ENCODE measurements at places on chromosomes 6 and 20.
A peak's percentile ranks its signal among the peaks of the same experiment; 100 is the strongest.

- DNase-seq: no peak
Observed at GRCh38 chr6:162917506-162917905, 189.7 kb downstream of the PACRG start.

- no peak for DNase-seq
Observed at GRCh38 chr6:82268301-82268846, 20.8 kb upstream of the IBTK start.

DNA sequence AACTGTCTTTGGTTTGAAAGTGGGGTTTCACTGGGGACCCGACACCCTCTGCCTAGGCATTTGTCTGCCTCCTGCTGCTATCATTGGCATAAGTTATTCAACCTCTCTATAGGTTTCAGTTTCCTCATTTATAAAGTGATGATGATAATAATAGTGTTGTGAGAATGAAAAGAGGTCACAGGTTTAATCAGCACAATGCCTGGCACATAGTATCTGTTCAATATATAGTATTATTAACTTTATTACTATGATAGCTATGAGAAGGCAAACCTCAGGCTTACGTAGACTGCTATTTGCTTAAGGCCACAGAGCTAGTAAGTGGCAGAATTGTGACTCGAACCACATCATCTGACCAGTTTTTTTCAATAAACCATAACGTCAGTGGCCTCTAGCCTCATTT is 256.8 kb downstream of the CDKAL1 start:
- DNase-seq: peak; percentile 9

GRCh38 chr6:8539453-8539852 is 104.1 kb upstream of the SLC35B3 start:
- DNase-seq: peak; percentile 5

GRCh38 chr6:130851026-130851425 is 23.8 kb downstream of the SMLR1 start:
- no peak for DNase-seq
